ENCODE measurements at places on chromosomes 1 and 21. TPM values are rescaled to one million over a fixed set of nuclear protein-coding genes. Genes with fewer than 3 reads are reported as not detected.

The LHX4 gene
- not detected for total RNA-seq

- DNase-seq = no peak
These were observed 55.2 kb downstream of the TENT5C start for GRCh38 chr1:117661027-117661426.

DNA sequence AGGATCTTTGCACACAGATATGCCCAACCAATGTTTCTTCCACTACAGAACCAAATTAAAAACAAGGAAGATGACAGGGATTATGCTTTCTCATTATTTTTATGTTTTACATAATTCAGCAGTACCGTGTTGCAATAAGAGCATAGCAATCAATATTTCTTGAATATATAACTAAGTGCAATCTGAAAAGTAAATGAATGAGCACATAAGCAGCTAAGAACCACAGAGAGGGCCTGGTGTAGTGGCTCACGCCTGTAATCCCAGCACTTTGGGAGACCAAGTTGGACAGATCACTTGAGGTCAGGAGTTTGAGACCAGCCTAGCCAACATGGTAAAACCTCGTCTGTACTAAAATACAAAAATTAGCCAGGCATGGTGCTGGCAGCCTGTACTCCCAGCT, 423.7 kb downstream of the MRPL39 start:
- DNase-seq = no peak

- no peak for DNase-seq
These were observed 23.1 kb downstream of the RNF187 start for GRCh38 chr1:228510101-228510802.

The FMO1 gene
- total RNA-seq = not detected

- DNase-seq = no peak
These were observed 95.7 kb upstream of the PLXNA2 start for GRCh38 chr1:208339911-208340310.

- no peak for DNase-seq
These were observed 1024.5 kb upstream of the ADGRL2 start for GRCh38 chr1:80776266-80776665.

The GRIK1 gene
- not detected for total RNA-seq

DNA sequence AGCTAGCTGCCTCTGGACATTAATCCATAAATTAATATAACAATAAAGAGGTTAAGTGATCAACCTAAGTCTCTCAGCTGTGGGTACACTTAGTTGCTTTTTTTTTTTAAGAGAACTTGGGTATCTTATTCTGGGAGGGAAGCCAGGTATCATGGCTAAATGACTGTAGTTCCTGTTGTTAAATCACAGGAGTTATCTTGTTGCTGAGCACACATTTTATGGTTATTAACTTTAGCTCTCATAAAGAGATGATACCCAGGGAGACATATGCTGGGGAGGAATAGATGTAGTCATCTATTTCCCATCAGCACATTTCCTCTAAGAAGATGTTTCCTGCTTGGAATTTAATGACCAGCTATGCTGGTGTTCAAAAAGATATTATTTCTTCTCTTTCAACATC, 227.8 kb downstream of the PTGER3 start:
- DNase-seq = no peak

- DNase-seq = peak; percentile 23
These were observed 85.2 kb upstream of the EXO1 start for GRCh38 chr1:241762713-241763339.

DNA sequence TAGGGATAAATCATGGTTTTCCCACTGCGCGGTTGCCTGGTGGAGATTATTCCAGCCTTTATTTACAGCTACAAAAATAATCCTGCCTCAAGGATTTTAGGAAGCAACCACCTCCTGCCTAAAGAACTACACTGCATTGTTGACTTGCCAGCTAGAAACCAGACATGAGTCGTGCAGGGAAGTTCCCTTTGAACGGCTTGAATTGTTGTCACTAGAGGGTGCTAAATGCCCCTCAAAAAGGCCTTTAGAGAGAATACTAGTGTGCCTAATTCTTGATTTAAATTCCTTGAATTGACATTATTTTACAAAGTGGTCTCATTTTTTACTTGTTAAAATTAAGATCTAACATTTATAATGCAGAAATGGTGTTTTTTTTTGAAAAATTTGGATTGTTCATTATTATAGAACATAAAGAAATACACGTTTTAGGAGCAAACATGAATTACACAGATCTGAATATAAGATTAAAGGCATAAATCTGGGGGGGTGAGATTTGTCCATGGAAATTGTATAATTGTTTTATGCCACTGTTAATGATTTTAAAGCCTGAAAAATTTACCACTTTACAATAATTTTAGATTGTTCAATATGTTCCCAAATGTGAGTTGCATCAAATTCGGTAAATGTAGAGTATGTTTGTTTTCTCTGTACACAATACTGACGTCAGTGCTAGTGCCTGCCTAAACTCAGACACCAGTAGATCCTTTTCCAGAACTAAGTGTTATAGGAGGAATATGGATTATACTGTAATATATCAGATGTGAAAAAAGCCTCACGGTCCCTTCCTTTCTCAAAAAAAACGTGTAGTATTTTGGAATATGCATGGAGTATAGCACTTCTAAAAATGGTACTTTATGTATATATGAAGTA, 7.6 kb upstream of the ERG start:
- DNase-seq = peak; percentile 81

DNA sequence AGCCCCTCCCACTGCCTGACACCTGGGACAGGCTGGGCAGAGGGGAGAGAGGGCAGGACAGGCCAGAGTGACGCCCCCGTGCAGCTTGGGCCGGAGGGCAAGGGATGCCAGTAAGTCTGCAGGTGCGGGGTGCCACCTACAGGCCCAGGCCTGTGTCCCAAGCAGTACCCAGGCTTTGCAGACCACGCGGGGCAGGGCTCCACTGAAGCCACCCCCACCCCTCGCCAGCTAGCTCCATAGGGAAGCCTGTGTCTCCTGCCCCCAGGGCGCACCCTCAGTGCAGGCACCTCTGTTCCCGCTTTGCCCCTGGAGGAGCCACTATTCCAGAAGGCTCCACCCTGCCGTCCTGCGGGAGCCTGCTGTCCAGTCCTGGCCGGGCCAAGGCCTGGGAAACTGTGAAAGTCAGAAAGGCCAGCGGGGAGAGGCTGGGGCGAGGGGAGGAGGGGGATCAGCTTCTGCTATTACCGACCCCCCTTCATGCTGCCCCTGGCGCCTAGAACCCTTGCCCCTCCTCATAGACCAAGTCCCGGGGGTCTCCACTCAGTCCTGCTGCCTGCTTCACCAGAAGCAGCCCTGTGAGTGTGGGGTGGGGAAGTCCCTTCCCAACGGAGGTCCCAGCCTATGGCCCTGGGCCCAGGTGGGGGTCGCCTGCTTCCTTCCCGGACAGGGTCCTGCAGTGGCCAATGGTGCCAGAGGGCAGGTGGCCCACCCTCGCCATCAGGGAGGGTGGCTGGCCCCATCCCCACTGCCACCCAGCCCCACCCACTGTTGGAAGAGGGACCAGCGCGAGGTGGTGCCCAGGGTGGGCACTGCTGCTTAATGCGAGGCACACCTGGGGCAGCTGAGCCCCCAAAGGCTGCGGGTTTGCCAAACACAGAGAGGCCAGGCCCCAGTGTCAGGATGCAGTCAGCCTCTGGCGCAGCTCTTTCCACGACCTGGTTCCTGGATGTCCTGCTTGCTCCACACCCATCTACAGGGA, 54.4 kb downstream of the KCNAB2 start:
- peak; percentile 17 for DNase-seq

GRCh38 chr1:204990059-204990664, 52.9 kb upstream of the CNTN2 start:
- no peak for DNase-seq

The MYBPH gene
- total RNA-seq = not detected

The REN gene
- total RNA-seq = not detected

DNA sequence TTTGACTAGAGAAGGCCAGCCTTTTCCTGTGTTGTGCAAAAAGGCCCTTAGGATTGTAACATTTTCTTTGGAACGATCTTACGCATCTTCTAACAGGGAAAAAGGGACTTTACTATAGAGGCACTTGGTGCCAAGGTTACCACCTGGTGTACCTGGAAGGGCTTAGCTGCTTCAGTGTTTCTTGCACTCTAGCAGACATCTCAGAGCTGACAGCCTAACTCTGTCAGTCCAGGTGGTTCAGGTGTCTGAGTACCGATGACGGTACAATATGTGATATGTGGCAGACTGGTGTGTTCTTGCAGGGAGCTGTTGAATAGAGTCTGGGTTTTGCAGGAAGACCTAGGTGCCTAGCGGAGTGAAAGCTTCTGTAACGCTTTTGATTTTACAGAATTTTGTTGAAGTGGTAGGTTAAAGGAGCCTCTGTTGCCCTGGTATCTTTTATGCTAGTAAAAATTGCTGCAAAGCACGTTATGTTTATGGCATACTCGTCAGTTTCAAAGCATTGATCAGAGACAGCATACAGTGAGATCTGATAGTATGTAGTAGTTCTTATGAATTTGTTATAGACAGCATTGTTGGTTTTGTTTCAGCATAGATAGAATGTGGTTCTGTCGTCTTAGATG, 1.4 kb downstream of the MAGI3 start:
- DNase-seq = peak; percentile 61

Measured in MCF 10A (cell line).